Glutamatergic neuron (in vitro differentiated cells): ENCODE measurements at places on chromosomes 3 and 15.

GRCh38 chr3:195119461-195120266, 151.3 kb downstream of the XXYLT1 start:
- DNase-seq, result no peak

- no peak for DNase-seq
Observed at GRCh38 chr3:129526121-129526900, 2.1 kb upstream of the RHO start.

DNA sequence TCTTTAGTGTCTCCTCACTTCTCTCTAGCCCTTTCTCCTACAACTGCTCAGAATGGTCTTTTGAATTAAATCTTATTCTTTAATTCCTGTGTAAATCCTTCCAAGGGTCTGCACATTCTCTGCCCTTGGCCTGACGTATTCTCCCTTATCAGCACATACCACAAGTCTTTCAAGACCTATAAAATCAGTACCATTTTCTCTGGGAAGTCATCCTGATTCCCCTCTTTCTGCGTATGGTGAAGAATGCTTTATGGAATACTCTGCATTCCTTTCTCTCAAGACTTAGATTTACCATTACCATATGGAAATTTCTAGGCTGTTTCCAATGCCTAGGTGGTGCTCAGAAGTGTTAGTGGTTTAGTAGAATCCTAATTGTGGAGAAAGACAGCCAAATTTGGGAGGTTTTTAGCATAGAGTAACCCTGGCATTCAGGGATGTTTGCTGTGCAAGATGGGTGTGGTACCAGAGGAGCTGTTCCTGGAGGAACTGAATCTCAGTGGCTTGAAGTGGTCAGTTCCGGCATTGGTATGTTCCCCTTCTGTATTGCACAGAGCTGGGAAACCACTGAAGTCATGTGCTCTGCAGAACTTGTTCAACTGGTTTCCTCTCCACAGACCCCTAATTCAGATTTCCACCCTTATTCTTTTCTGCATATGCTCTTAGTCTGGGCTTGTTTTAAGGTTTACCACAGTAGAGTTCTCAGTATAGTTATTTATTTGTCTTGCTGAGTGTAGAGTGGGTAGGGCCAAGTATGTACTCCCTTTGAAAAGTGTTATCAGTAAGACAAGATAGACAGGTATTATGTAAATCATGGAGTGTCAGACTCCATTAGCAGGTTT, 24.5 kb downstream of the IQGAP1 start:
- DNase-seq, result no peak

DNA sequence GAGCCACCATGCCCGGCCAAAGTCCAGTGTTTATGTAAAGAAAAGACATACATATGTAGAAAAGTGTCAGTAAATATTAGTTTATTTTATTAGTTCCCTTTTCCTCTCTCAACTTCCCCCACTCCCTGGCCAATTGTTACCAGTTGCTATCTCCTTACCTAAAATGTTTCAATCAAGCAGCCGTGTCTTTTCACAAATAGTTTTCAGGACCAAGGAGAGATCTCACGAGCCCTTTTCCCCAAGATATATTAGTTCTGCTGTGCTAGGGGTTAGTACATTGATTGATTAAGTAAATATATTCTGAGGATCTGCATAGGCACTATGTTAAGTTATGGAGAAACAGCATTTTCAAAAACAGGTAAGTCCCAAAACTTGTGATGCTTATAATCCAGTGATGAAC, 87.4 kb downstream of the ZIC4 start:
- no peak for DNase-seq

DNA sequence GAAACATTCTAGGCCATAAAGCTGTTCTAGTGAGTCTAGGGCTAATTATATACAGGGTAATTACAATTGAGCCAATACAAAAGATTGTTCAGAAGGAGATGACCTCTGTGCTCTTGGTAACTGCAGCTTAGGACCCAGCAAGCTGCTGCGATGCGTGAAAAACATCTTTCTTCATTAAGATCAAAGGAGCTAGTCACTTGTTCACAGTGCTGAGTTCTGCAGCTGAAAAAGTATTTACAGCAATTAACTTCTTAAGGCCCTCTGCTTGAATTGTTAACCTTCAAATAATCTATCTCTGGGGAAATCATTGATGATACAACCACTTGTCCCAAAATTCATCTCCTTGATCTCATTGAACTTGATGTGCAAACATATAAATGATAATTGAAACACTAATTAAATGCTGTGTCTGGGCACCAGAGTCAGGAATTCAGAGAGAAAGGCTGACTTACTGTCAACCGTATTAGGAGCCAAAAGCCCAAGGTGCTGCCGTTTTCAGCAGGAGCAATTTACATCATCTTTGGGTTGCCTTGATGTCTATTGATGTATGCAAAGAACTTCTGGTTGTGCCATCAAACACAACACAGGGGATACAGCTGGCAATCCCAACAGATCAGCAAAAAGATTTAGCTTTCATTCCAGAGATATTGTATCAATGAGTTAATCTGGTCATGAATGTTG, 213.0 kb downstream of the NECTIN3 start:
- DNase-seq, result no peak

- DNase-seq, result no peak
Observed at GRCh38 chr3:88211096-88211890, 61.5 kb downstream of the C3orf38 start.

DNA sequence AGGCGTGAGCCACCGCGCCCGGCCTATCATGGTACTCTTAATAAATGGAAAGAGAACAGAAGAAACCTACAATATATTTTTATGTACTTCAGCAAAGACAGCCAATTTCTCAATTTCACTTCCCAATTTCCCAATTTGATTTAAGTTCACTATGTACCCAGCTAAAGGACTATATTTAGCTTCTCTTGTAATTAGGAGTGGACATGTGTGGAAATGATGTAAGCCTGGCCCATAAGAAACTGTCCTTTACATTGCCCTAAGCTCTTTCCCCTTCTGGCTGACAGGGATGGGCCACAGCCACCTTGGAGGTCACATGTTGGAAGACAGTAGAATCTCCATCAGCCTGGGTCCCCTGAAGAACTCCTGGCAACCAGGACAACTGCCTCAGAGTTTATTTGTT, 6.2 kb downstream of the TMEM39A start:
- DNase-seq, result no peak

- no peak for DNase-seq
Observed at GRCh38 chr3:9681011-9681722, 22.5 kb upstream of the CPNE9 start.

GRCh38 chr15:34365836-34366235, 1.2 kb downstream of the LPCAT4 start:
- DNase-seq, result no peak

DNA sequence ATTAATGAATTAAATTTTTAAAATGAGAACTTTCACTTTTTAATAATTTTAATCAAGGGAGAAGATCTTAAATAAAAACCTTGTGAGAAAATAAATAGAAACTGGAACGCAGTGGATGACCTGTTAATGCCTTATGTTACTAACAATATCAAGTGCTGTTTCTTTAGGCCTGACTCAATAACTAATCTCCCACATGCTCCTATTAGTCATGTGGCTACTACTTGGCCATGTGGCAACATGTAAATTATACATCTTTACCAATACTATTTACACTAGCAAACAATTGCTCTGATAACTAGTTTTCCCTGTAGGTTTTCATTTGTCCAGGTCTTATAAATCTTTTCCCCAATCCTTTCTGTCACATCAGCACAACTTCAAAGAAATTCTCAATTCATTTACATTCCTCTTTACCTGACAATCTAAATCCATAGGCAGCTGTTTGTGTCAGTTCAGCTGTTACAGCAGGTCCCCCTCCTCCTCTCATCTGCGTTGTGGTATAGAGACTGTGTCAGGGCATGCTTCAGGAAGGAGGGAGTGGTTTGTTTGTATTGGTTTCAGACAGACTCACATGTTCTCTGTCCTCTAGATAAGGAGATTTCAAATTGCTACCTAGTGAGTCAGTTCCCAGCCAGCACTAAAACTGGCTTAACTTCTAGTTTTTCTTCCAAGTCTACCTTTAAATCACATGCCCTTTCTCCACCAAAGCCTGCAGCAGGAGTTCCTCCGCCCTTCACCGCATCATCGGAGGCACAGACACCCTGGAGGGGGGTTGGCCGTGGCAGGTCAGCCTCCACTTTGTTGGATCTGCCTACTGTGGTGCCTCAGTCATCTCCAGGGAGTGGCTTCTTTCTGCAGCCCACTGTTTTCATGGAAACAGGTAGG, 11.3 kb upstream of the C3orf52 start:
- DNase-seq, result no peak

- DNase-seq, result no peak
Observed at GRCh38 chr3:112656043-112656442, 15.1 kb upstream of the CCDC80 start.

- no peak for DNase-seq
Observed at GRCh38 chr3:16390581-16390980, 122.9 kb downstream of the RFTN1 start.

DNA sequence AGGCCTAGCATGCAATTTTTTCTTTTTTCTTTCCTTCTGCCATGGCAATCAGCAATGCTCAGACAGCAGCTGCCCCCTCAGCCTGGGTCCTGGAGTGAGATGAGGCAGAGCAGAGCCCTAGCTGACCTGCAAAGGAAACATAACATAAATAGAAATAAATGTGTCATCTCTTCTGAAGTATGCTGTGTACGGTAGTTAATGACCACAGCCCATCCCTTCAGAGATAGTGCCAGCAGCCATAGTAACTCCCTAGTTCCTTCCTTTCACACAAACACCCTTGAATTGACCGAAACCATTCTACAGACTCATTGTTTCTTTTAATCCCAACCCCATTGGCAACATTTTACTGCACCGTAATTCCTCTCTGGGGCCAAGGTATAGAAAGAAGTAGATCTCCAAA, 8.4 kb upstream of the CD47 start:
- no peak for DNase-seq

- no peak for DNase-seq
Observed at GRCh38 chr3:111751961-111752360, 107.1 kb upstream of the PHLDB2 start.

DNA sequence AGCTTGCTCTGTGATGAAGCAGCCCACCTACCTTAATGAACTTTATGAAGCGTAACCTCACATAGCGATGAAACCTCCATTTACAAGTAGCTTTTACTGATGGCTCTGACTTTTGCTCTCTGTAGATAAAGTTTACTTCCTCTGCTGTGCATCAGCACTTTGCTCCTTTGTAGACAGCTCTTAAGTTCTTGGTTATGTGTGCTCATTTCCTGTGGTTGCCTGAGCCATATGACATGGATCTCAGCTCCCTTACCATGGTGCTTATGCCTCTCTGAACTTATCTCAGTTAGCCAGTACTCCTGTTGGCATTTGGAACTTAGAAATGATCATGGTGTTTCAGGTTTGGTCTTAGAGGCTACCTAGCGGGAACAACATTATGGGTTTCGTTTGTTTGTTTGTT, 7.8 kb downstream of the MFSD1 start:
- no peak for DNase-seq

DNA sequence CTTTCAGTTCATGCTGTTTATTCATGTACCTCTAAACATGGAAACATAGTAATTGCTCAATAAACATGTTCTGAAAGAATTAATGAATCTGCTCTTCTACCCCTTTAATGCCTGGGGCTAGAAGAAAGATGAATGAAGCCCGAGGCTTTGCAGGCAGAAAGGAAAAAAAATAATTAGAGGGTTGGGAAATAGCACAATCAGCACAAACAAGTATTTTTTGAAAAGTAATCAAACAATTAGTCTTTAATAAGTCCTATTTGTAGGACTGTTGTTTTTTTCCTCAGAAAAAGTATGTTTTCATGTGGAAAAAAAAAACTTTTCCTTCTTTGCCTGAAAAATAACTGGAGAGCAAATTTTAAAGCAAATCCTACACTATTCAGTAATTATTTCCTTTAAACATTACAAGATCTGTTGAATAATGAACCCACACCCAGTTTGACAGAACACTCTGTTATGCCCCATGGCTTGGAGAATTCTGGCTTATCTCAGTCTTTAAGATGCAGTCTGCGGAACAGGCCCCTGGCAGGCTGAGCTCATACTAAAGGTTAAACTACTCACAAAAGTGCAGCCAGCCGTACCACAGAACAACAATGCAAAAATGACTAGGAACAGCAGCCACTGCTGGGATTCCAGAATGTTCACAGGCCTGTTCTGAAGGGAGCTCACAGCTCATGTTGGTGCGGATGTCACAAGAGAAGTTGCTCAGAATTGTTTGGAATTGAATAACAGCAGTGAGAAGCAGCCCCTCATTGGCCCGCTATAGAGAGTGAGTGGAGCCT, 79.2 kb downstream of the ABI3BP start:
- DNase-seq, result no peak

DNA sequence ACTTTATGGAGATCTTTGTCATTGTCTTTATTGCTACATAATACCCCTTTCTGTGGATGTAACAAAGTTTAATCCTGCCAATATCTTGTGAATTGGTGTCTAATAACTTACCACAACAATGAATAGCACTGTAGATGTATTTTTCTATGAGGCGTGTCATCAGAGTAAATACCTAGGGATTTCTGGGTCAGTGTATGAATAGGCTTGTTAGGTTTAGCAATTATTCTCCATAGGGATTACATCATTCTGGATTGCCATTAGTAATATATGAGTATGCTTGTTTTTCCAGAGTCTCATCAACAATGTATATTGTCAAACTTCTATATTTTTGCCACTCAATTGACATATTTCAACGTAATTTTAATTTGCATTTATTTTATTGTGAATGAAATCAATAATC, 67.9 kb downstream of the UNC13C start:
- DNase-seq, result no peak

- DNase-seq, result peak; percentile 48
Observed at GRCh38 chr3:146250449-146251382, at the start of gene PLSCR4. Gene PLSCR4, minus strand, starts transcription at chr3:146251105. Its CDS starts 29,034 bp downstream, at chr3:146222071.

DNA sequence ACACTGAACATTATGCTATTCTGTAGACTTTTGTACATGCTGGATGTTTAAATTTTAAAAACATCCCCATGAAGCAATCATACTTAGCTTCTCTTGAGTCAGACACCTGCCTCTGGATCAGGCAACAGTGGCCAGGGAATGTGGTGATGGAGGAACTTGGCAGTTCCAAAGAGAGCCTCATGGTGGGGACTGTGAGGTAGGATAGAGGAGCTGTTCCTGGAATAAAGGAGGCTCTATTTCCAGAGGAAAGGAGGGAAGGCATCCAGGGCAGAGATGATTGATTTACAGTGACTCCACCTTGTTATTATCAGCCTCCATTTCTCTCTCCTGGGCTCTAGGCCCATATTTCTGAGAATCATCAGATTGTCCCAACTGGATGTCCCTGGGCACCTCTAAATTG, 35.0 kb upstream of the ABHD17C start:
- DNase-seq, result peak; percentile 40

GRCh38 chr15:74399511-74400312, 32.3 kb upstream of the CYP11A1 start:
- no peak for DNase-seq

- DNase-seq, result peak; percentile 87
Observed at GRCh38 chr3:126083913-126084767, at the start of gene SLC41A3. Gene SLC41A3, minus strand, starts transcription at chr3:126084124. Its CDS starts 15,905 bp downstream, at chr3:126068219.

- no peak for DNase-seq
Observed at GRCh38 chr3:9080163-9080562, 116.9 kb upstream of the RAD18 start.

- DNase-seq, result peak; percentile 43
Observed at GRCh38 chr15:75696854-75697259, 15.8 kb downstream of the CSPG4 start.
